ENCODE measurements at places on chromosomes 3 and 15.

DNA sequence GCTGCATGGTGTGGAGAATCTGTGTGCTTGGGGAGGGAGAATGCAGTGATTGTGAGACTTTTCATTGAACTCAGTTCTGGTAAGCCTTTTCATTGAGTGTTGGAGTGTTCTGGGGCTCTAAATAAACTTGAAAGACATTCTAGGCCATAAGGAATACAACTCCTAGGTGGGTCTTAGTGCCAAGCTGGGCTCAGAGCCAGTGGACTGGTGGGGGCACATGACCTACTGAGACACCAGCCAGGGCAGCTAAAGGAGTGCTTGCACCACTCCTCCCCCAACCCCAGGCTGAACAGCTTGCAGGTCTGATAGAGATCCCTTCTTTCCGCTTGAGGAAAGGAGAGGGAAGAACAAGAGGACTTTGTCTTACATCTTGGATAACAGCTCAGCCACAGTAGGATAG, 21.7 kb upstream of the KPNA4 start:
- no peak for DNase-seq

- peak; percentile 30 for DNase-seq
Measured at GRCh38 chr15:74725845-74726773, 781 bp upstream of the CYP1A1 start.

GRCh38 chr15:88256279-88257230, at the start of gene NTRK3:
TSS of gene NTRK3 (minus strand) at chr15:88256739. CDS start at chr15:88256153, 586 bp downstream.
- DNase-seq = no peak

DNA sequence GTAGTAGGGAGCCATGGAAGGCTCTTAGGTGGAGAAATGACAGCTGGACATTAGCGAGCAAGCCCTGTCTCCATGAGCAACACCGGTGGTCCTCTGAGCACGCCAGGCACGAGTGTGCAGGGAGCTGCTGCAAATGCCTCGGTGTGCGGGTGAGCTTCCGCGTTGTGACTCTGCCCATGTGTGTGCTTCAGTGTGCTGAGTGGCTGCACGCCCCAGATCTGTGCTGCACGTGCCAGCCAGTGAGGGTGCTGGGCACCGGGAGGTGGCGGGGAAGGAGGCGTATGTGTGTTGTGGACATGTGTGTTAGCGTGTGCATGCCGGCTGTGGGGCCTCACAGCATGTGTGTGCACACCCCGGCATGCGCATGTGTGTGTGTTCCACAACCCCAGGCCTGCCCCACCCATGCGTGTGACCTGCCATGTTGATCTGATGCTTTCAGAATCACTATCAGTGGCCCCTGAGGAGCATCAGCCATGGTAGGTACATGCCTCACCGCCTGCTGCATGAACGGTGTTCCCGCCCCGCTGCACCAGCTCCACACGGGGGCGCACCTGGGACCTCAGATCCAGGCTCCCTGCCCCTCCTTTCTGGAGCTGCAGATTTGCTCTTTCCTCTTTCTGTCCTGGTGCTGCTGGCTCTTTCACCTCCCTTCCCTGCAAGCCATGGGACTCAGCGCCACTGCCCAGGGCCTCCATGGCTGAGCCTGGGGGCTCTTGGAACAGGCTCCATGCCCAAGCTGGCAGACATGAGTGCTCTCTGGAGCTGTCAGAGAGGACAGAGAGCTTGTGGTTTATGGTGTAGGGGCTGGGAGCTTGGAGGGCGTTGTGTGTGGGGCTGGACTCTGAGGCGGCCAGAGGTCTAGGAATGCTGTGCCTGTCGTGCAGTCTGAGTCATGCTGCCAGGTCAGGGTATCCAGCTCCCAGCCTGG, 169.4 kb downstream of the TBC1D2B start:
- no peak for DNase-seq

- DNase-seq = no peak
Measured at GRCh38 chr15:69289342-69290146, 9.2 kb upstream of the PAQR5 start.

DNA sequence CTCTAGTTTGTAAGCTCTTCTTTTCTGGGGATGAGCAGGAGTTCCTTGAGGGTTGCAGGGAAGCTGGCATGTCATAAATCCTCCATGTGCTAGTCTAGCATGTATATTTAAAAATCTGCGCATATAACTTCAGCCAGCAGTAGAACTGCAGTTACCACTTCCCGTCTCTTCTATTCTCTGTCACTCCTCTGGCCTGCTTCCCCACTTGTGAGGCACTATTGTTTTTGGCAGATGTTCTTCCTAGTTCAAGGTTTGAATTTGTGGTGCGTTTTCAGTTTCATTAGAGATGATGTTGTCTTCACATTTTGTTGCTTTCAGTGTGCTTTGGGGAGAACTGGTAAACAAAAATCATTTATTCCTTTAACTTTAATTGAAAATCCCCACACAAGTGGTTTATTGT, 169.1 kb upstream of the ZPLD1 start:
- no peak for DNase-seq

DNA sequence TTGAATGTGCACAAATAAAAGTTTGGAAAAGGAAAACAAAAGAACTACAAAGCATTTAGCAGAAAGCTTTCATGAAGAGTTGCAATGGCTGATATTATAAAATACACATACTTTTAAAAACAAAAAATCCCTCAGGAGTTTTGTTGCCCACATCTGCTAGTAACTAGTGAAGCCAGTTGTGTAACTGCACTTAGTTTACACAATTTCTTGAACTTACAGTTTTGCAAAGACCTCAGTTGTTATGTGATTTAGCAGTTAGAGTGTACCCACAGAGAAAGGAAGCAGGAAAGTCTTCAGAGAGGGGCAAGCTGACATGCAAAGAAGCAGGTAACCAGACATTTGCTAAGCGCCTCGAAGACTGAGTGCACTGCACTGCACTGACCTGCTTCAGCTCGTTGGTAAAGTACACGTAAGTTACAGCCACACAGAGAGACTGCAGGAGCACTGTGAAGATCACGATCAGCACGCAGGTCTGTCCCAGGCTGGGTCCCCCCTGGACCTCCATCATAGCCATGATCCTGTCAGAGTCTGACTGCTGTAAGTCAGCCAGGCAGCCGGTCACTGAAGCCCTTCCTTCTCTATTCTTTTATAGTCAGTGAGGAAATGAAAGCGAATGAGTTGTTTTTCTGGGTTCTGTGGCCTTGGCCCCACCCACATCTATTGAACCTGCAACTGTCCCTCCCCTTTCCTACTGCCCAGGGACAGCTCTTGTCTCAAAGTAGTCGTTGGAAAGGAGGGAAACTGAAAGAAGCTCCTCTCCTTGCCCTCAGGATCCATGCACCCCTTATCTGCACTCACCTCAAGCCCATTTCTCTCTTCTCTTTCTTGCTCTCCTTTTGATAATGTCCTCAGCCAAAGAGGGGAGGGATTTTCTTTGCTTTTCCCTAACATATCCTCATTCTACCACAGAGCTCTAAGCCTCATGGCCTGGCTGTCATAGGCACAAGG, at the start of gene TNFSF10:
TSS of gene TNFSF10 (minus strand) at position 560 of the 948 bp plus-strand sequence. CDS start at position 514, 46 bp downstream.
- DNase-seq = peak; percentile 9

DNA sequence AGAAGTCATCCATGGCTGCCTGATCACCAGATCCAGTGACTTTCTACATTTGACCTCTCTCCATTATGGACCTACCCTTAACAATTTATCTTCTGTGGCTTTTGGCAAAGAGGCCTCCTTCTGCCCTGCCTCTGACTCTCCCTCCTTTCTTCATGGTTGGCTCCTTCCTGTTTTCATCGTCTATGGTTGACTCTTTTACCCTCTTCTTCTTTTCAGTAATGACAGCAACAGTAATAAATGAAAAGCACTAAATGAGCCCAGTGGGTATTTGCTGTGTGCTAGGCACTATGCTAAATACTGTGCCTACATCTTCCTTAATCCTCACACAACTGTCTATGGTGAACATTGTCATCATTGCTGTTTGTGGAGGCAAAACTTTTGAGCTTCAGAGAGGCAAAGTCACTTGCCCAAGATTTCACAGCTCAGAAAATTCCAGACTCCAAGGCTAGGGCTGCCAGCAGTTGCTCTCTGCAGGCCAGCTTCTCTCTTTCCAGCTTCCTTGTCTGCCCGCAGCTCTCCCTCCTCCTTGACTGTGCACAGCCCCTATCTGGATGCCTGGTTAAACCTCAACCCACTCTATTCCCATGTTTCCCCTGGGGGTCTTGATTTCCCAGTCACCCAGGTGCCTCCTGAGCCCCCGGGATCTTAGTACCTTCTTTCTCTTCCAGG, 24.6 kb downstream of the ITPR1 start:
- no peak for DNase-seq

Data from activated naive CD8-positive, alpha-beta T cell treated with anti-CD3 and anti-CD28 coated beads, Interleukin-2, amount 50 U/mL, for 16 hours (primary cell).